ENCODE measurements at places on chromosomes 13 and 19.

GRCh38 chr13:20340759-20341171 is 108.6 kb upstream of the GJB6 start:
- DNase-seq = no peak

DNA sequence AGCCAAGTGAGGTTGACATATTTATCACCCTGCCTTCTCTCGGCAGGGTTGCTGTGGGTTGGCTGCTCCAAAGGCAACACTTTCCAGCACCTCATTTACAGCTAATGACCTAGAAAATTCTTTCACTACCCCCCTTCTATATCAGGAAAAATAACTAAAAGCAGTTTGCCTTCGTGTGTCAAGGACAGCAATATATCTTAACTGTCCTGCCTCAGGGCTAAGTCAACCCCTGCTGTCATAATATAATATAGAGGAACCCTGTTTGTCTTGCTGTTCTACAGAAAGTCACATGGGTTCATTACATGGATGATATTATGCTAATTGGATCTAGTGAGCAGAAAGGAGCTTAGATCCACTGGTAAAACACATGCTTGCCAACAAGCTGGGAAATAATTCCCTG is 28.1 kb upstream of the USP12 start:
- DNase-seq = no peak

DNA sequence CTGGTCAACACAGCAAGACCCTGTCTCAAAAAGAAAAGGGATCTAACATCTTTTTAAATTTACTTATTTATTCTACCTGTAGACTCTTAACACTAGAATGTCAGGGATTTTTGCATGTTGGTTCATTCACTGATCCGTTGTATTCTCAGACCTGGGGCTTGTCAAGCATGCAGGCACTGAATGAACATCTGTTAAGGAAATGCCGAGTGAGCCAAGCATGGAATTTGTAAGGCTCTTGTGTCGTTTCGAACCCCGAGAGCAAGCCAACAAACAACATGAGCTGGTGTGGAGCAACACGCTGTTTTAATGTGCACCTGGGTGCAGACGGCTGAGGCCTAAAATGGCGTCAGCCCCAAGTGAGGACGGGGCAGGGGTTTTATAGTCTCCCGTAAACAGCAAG is 10.0 kb upstream of the OR1M1 start:
- DNase-seq = no peak

- DNase-seq = no peak
Measured at GRCh38 chr13:60169239-60170031, 5.7 kb upstream of the DIAPH3 start.

DNA sequence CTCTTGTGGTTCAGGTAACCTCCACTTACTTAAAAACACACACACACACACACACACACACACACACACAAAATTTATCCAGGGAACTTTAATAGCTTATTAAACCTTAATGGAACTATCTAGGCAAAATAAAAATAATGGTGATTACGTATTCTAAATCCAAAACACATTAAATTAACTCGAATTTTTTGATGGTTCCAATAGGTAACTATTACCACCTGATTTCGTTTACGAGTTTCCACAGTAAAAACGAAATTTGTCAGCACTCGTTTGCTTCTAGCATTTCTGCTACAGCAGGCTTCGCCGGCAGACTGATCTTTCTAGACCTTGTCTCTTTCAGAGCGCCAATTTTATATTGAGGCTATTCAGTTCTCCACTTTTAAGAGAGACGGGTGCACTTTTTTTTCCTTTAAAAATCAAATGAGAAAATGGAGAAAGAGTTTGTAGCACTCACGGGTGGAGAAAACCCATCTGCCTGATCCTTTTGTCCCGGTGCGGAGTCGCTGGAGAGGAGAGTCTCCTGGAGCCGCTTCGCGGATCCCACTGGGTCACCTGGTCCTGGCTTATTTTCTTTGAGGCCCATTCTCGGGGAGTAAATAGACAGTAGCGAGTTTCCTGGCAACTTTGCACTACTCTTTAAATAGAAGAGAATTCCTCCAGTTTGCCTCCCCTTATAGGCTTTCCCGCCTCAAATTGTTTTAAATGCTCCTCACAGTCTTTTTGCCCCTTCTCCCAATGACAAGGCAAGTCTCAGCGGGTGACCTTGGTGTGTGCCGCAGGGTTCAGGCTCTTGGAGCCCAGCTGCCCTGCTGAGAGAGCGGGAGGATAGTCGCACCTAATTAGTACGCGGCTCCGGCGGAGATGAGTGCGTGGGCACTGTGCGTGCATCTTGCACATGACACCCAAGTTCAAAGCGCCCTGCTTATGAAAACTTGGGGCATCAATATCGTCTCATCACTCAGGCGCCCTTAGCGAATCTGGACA is 117.0 kb downstream of the KCNRG start:
- DNase-seq = no peak

GRCh38 chr13:41179593-41180250 is 14.6 kb downstream of the KBTBD7 start:
- DNase-seq = no peak

GRCh38 chr13:36804588-36804987 is 14.4 kb upstream of the RFXAP start:
- DNase-seq = no peak

GRCh38 chr13:112236016-112236415 is 140.1 kb upstream of the SPACA7 start:
- DNase-seq = no peak

- no peak for DNase-seq
Measured at GRCh38 chr13:112067871-112068539, 1.1 kb downstream of the SOX1 start.

- no peak for DNase-seq
Measured at GRCh38 chr13:76271728-76272232, 614.4 kb downstream of the KCTD12 start.

DNA sequence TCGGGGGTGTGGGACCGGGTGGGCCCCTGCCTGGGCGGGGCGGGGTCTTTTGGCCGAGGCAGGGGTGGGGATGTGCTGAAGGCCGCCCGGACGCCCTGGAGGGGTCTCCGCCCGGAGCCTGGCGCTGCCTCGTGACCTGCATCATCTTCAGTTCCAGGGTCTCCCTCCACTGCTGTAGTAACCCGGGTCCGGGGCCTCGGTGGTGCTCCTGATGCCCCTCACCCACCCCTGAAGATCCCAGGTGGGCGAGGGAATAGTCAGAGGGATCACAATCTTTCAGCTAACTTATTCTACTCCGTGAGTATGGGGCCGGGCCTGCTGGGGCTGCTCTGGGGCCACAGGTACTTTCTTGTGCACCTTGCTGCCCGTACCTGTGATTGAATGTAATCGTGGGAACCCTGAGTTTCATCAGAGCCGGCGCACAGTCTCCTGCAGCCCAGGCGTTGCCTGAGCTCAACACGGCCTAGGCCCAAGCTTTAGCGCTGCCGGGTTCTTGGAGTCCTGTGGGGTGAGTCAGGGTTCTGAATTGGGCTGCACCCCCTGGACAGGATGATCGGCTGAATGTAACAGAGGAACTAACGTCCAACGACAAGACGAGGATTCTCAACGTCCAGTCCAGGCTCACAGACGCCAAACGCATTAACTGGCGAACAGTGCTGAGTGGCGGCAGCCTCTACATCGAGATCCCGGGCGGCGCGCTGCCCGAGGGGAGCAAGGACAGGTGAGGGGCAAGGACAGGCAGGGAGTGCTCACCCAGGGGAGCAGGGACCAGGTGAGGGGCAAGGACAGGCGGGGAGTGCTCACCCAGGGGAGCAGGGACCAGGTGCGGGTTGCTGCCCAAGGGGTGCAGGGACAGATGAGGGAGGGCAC is 10.5 kb downstream of the PEAK3 start:
- no peak for DNase-seq

DNA sequence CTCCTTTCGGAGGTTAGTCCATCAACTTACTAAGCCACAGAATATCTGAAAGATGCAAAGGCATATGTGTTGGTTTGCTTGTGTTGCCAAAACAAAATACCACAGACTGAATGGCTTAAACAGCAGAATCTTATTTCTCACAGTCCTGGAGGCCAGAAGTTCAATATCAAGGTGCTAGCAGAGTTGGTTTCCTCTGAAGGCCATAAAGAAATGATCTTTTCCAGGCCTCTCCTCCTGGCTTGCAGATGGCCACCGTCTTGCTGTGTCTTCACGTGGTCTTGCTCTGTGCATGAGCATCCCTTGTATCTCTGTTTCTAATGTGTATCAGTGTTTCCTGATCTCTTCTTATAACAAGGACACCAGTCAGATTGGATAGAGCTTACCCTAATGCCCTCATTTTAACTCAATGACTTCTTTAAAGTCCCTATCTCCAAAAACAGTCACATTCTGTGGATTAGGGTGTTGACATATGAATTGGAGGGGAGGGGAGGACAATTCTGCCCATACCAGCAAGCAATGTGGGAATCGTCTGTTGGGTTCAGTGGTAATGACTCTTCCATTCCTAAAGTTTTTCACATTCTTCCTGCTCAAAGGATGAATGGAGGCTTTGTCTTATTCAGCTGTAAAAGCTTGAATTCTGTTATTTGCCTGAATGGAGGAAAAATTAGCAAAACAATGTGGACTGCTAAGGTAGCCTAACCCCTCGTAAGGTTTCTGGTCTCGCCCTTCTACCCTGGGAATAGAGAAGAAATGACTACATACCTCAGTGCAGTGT is 715.7 kb downstream of the DIAPH3 start:
- DNase-seq = peak; percentile 5

DNA sequence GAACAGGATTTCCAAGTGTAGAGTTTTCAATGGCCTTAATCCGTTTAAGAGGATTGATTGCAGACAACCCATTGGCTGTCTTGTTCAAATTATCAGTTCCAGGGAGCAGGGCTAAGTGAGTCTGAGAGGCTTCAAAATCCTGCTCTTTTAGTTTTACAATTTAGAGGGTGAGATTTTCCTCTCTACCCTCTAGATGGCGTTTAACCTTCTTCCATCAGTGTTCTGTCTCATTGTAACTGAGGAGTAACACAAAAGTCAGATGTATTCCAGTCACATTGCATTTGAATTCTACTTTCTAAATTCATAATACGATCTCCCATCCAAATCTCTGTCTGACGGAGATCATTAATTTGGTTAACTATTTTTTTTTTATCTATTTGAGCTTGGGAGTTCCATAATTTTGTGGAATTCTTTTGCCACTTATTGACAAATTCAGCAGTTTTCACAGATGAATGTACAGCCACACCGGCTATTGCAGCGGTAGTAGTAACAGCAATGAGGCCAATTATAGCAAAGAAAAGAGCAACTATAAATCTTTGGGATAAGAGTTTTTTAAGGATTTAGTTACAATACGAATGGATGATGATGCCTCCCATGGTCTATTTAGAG is 7.8 kb upstream of the C19orf84 start:
- DNase-seq = peak; percentile 40

- DNase-seq = peak; percentile 64
Measured at GRCh38 chr19:41706741-41707501, 1.5 kb upstream of the CEACAM5 start.

- DNase-seq = no peak
Measured at GRCh38 chr19:37997911-37998344, 90.9 kb downstream of the SIPA1L3 start.

- no peak for DNase-seq
Measured at GRCh38 chr13:79986890-79987289, 354.0 kb downstream of the SPRY2 start.

DNA sequence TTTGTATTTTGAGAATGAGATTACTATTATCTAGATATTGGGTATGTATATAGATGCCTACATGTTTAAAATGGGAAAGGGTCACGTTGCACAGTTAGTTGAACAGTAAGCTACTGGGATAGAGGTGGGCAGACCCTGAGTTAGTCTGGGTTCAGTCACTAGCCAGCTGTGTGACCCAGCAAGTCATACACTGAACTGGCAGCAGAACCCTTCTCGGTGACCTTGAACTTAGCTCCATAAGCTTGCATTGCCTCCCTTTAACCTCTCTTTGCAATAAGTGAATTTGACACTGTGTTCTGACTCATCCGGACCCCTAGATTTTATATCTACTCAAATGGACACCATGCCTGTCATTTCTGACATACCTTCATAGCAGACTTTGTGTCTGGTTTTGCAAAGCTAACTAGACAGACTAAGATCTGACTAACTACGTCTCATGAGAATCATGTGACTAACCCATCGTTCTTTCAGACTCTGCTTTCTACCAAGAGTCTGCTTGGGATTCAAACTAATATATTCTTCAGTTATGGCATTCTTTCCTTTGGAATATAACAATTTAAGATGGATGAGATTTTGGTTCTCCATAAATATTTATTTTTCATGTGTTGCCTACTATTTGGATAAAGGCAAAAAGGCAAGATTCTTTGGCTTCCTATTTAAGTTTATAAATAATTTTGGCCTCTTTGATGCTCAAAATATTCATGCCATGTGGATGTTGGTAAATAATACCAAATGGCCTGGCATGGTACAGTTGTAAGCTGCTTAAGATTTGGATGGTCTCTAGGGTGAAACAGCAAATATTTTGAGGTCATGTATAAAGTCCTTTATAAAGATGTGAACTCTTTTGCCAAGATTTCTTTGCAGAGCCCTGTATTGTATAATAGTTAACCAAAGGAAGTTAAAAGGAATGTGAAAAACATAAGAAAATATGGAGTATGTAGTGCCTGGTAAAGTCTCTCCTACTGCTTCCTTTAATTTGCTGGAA is 159.3 kb downstream of the ITGBL1 start:
- DNase-seq = peak; percentile 16

DNA sequence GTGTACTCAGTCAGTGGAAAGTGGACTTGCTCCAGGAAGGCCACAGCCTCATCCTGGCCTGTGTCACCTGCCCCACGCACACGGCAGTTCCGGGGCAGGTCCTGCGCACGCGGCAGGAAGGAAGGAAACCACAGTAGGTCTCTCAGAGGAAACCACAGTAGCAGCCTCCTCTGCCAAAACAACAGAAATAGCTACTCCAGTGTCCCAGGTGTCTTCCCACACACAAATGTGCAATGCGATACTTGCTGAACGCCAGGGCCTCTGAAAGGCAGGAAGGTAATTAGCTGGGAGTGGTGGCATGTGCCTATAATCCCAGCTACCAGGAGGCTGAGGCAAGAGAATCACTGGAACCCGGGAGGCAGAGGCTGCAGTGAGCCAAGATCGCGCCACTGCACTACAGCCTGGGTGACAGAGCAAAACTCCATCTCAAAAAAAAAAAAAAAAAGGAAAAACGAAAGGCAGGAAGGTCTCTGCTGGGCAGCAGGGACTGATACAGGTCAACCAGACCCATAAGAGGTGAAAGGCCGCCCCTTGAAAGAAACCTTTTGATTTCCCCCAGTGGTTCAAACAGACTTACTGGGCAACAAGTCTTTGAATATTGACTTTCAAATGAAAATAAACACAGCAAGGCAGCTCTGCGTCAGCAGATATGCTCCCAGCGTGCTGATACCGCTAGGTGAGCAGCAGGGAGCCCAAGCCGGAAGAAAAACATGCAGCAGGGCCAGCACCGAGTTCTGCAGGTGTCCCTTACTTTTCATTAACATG is 49.5 kb downstream of the CRYL1 start:
- no peak for DNase-seq

GRCh38 chr19:42466521-42467182 is 23.9 kb upstream of the CXCL17 start:
- DNase-seq = no peak

GRCh38 chr19:41434450-41434849 is 5.3 kb downstream of the DMAC2 start:
- DNase-seq = no peak

Data from HepG2 (cell line).